ENCODE measurements at places on chromosomes 7 and 10.

- DNase-seq = peak; percentile 60
These were observed 236.8 kb downstream of the FRMD4A start for GRCh38 chr10:14093730-14094484.

DNA sequence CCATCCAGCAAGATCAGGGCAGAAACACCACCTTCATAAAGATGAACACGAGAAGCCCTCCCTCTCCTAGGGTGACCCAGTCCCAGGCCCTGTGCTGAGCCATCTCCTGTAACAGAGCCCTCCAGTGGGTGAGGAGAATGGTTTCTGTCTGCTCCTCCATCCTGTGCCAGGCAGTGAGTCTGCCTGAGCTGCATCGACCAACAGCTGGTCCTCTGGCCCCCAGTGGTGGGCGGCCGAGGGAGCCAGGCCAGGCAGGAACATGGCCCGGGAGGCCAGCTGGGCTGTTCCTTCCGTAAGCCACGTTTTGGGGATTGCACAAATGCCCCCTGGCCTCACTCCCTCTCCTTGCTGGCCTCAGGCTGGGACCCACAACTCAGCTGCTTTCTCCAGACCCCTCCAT is 73.5 kb downstream of the GRB10 start:
- DNase-seq = no peak

GRCh38 chr10:103897241-103897774 is 20.7 kb downstream of the STN1 start:
- no peak for DNase-seq

DNA sequence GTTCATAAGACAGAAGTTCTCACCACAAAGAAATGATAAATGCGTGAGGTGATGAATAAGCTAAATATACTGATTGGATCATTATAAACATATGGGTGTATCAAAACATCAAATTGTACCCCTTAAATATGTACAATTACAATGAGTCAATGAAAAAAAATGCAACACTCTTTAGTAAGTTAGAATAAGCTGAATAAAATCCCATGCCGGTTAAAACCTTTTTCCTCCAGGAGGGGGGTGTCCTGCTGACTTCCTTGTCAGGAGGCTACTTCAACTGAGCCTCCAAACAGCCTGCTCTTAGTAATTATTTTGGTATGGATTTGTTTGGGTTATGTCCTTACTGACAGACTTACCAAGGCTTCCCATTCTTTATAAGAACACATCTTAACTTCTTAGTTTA is 649.1 kb downstream of the INHBA start:
- DNase-seq = peak; percentile 82

- DNase-seq = no peak
These were observed 7.0 kb upstream of the ALDH18A1 start for GRCh38 chr10:95663496-95663895.

DNA sequence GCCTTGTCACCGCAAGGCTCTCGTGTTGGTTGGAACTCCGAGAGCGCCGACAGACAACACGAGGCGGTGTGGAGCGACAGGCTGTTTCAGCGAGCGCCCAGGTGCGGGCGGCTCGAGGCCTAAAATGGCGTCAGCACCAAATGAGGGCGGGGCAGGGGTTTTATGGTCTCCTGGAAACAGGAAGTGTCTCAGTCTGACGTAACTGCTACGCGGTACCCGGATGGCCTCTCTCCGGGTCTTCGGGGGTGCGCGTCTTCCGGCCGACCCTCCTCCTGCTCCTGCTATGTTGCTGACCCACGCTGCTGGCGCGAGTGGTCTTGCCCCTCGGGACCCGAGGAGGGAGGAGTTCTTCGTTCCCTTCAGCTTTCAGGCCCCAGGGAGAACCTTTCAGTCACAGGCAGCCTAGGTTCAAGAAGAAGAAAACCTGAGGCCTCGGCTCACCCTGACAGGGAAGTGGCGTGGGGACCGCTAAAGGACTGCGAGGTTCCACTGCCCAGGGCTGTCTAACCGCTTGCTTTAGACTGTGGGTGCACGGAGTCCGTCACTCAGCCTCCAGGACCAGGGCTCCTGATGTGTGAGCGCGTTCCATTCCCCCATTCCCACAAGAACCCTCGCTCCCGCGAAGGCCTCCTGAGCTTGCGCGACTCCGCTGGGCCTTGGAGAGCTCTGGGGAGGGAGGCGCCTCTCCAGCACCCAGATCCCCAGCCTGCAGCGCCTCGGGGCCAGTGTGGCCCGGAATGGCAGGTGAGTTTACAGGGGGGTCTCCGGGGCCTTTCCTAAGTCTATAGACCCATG is 77.3 kb downstream of the GLRX3 start:
- DNase-seq = no peak

DNA sequence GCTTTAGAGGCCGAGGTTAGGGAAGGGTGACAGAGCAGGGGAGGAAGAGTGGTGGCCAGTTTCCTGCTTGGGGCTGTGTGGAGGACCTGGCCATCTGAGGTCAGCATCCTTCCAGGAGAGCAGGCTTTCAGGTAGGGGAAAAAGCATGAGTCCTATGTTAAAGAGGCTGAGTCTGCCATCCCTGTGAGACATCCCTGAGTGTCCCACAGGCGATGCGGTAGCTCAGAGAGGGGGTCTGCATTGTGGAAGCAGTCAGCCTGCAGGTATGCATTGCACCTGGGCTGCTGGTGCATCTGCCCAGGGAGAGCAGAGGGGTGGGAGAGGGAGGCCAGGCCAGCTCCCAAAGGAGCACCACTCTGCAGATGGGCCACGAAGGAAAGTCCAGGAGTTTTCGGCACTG is 282.1 kb upstream of the ZNF32 start:
- DNase-seq = no peak

- peak; percentile 82 for DNase-seq
These were observed 5.8 kb downstream of the ZNF365 start for GRCh38 chr10:62380016-62380415.

GRCh38 chr7:70347463-70348254 is 749.4 kb downstream of the AUTS2 start:
- no peak for DNase-seq

GRCh38 chr10:116947841-116948529 is 57.0 kb downstream of the SHTN1 start:
- peak; percentile 21 for DNase-seq

DNA sequence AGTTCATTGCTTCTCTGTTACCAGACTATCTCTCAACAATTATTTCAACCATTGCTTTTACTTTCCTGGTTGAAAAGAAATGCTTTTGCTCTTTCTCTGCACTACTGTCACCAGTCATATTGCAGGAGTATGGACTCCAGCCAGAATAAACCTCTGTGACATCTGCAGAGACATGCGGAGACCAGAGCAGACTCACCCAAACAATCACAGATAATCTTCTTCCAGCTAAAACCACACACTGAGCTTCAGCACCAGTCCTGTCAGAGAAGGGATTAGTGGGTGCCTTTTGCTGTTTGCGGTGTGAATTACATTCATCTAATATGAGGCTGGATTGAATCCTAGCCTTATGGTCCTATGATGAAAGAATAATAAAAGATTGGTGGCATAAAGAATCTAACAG is 258.6 kb downstream of the CNTNAP2 start:
- peak; percentile 18 for DNase-seq

DNA sequence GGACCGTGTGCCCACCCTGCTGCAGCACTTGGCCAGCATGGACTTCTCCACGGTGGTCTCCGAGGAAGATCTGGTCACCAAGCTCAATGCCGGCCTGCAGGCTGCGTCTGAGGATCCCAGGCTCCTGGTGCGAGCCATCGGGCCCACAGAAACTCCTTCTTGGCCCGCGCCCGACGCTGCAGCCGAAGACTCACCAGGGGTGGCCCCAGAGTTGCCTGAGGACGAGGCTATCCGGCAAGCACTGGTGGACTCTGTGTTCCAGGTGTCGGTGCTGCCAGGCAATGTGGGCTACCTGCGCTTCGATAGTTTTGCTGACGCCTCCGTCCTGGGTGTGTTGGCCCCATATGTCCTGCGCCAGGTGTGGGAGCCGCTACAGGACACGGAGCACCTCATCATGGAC is 1.4 kb downstream of the RBP3 start:
- no peak for DNase-seq

GRCh38 chr7:99072126-99072525 is 71.8 kb downstream of the SMURF1 start:
- no peak for DNase-seq

- DNase-seq = no peak
These were observed 432 bp upstream of the CAMK2B start for GRCh38 chr7:44325811-44326241.

DNA sequence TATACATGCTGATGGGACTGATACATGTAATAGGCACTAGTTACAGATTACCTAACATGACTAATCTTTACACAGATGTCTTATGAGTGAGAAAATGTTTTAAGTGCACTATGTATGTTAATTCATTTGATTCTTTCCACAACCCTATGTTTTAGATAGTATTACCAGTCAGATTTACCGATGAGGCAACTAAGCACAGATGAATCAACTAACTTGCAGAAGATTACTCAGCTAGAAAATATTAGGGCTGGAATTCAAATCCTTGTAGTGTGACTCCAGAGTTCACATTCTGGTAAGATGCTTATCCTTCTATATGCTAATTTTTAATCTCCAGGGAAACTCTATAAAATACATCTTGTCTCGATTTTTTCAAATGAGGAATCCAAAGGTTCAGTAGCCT is 964.9 kb downstream of the REEP3 start:
- peak; percentile 90 for DNase-seq

- peak; percentile 62 for DNase-seq
These were observed 37.1 kb upstream of the DKK1 start for GRCh38 chr10:52276986-52277385.

GRCh38 chr7:18846765-18847215 is 270.6 kb downstream of the TWIST1 start:
- DNase-seq = peak; percentile 74

- DNase-seq = no peak
These were observed 102.0 kb downstream of the GLCCI1 start for GRCh38 chr7:8070451-8071180.

- peak; percentile 71 for DNase-seq
These were observed 6.5 kb upstream of the NANOS1 start for GRCh38 chr10:119022846-119023552.

GRCh38 chr7:36657036-36657660 is 67.1 kb downstream of the AOAH start:
- DNase-seq = no peak

DNA sequence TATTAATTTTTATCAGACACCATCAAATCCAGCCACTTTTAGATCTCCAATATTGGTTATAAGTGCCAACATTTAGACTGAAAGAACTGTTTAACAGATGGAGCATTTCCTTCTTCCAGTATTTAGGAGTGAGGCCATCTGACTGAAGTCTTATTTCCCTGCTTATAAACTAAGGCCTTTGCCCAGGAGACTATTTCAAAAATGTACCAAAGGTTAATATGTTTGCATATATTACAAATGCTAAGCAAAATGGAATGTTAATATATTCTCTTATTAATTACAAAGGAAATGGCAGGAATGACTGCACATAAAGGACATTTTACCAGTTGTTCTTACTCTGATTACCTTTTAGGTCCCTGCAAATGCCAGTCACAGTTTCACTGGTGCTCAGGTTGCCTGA is 238.9 kb upstream of the PLXNA4 start:
- no peak for DNase-seq

- DNase-seq = no peak
These were observed 574 bp downstream of the MYL10 start for GRCh38 chr7:101628522-101628921.

DNA sequence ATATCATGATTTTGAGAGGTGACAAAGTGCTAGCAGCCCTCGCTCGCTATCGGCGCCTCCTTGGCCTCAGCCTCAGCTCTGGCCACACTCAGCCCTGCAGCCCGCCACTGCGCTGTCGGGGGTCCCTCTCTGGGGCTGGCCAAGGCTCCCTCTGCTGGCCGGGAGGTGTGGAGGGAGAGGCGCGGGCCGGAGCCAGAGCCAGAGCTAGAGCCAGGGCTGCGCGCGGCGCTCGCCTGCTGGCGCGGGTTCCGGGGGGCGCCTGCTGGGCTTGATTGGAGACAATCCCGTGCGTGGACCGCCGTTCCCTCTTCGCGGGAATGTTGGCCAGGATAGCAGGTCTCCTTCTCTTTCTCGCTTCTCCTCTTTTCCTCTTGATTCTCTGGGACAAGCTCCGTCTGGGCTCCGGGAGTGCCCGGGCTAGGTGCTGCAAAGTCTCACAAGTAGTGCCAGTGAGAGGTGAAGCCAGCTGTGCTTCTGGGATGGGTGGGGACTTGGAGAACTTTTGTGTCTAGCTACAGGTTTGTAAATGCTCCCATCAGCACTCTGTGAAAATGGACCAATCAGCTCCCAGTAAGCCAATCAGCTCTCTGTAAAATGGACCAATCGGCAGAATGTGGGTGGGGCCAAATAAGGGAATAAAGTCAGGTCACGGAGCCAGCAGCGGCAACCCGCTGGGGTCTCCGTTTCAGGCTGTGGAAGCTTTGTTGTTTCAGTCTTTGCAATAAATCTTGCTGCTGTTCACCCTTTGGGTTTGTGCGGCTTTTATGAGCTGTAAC is 43.4 kb upstream of the ELMO1 start:
- no peak for DNase-seq

- no peak for DNase-seq
These were observed 456.5 kb downstream of the GATA3 start for GRCh38 chr10:8511026-8511425.

- DNase-seq = no peak
These were observed 287.4 kb downstream of the EXOC4 start for GRCh38 chr7:133540096-133540860.

- DNase-seq = peak; percentile 36
These were observed 50.7 kb downstream of the PDGFA start for GRCh38 chr7:468681-469562.

DNA sequence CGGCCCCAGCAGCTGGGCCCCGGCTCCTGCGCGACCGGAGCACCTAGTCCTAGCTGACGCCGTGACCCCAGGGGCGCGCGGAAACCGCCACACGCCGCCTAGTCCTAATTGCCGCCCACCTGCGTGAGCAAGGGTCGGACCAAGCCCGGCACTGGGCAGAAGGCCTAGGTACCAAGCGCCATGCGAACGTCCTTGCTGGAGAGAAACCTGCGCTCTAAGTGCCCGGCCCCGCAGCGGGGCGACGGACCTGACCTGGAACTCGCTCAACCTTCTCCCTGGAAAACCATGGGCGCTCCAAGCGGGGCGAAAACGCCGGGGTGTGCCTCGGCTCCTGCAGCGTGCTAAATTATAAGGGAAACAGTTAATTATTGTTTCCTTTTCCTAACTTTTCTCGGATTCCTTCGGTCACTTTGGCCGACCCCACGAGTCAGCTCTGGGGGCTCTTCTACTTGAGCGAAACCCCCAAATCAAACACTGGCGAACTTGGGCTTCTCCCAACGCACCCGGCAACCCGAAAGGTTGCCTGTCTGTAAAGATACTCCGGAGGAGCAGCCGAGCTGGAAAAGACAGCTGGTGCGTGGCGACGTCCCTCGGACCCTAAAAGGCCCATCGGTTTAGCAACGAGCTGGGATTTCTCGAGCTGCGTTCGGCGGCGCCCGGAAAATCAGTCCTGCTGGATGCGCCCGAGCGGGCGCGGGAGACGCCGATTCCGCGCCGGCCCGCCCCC is 5.3 kb upstream of the EBF3 start:
- DNase-seq = no peak

DNA sequence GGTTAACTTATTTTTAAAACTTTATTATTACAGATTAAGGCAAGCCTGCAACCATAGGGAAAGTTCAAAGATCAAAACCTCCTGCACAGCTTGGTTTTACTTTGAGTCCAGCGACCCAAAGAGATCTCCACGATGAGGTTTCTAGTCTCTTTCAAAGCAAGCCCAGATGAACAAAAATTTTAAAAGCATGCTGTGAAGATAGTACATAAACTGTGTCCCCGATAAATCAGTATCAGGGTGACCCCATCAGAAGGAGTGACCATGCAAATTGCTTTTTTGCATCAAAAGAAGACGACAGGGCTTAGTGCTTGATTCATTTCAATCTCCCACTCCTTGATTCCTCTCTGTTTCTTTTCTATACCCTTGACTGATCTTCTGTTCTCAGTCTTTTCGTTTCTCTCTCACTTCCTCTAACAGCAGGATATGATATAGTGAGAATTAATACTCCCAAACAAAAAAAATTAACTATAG is 16.0 kb upstream of the DNTT start:
- no peak for DNase-seq

Data from fibroblast of upper back skin (primary cell).